ENCODE measurements at places on chromosomes 5 and 9.

GRCh38 chr9:129416821-129417539 is 203.9 kb downstream of the C9orf50 start:
- DNase-seq, result no peak

GRCh38 chr5:180790020-180790419 is 12.6 kb downstream of the MGAT1 start:
- no peak for DNase-seq

- no peak for DNase-seq
These were observed 167.6 kb downstream of the PDZD2 start for GRCh38 chr5:31806561-31806960.

DNA sequence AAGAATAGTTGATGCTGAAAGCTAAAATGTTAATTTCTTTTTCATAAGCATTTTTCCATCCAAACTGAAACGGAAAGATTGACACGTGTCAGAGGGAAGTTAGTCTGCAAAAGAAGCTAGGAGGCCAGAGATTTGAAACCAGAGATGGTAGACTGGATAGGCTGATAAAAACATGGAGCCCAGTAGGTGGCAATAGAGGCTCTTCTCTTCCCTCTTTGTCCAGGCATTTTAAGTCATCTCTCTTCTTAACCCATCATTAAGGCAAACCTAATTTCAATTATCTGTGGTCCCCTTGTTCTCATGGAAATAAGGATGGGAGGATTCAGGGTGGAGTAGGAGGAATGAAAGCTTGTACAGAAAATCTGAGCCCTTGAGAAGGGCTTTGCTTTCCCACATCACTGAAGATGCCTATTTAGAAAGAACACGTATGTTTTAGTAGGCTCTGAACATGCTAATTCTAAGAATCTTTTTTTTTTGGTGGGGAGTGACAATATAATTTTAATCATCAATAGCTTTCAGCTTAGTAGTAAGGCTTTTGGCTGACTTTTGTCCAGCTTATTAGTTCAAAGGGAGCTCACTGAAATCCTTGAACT is 66.6 kb downstream of the ZNF474 start:
- DNase-seq, result no peak

GRCh38 chr5:99068944-99069650 is 140.3 kb upstream of the CHD1 start:
- no peak for DNase-seq

DNA sequence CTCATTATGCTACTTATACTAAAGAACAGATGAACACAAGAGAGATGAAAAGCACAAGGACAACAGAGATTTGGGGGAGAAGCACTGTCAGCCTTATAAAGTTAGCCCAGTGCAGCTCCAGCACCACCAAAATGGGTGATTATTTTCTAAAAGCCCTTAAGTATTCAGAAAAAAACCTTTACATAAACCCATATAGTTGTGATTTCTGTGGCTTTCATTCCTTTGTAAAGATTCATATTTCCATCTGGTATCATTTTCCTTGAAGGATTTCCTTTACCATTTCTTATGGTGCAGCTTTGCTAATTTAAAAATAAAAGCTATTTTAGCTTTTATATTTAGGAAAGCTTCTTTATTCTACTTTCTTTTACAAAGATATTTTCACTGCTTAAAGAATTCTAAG is 311.0 kb downstream of the TMEM167A start:
- DNase-seq, result no peak

DNA sequence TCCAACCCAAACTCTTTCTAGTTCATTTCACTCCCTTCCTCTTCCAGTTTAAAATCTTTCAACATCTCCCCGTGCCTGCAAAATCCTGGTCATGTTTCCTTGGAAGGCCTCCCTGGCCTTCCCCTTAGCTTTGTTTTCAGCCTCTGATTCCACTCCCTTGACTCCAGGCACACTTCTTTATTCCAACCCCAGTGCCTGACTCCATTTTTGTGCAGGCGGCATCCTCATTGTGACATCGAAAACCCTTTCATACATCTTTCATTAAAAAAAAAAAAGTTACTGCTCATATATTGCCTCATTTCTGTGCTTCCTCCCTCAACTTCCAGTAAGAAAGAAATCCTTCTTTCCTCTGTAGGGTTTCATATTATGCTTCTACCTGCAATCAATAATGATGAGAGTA is 7.1 kb upstream of the TNFSF8 start:
- DNase-seq, result no peak

DNA sequence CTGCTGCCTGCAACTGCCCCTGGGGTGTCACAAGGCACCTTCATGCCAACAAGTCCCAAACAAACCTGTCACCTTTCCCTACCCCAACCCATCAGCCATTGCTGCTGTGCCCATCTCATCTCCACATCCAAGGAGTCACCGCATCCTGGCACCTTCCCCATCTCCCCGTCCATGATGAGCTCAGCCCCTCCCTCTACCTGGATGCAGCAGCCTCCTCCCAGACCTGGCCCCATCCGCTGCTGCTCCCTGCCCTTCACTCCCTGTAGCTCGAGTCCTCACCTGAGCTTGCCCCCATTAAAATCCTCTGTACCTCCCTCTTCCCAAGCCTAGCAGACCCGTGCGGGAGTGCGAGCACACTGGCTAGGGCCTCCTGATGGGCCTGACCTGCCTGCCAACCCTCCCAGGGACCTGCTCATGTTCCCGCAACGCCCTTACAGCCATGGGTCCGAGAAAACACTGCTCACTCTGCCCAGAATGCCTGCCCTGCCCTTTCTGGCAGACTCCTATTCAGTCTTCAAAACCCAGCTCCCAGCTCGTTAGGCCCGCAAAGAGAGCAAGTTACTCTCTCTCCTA is 110.6 kb downstream of the ADAMTS2 start:
- DNase-seq, result no peak

- DNase-seq, result no peak
These were observed 9.0 kb downstream of the KIAA1958 start for GRCh38 chr9:112495614-112496013.

- DNase-seq, result no peak
These were observed 371.4 kb downstream of the TMEM232 start for GRCh38 chr5:110354915-110355644.

- DNase-seq, result no peak
These were observed 16.2 kb downstream of the TRIM7 start for GRCh38 chr5:181188700-181189362.

- DNase-seq, result no peak
These were observed 331.0 kb downstream of the GLIS3 start for GRCh38 chr9:3968891-3969290.

GRCh38 chr9:126386088-126386487 is 59.5 kb downstream of the MVB12B start:
- DNase-seq, result no peak

- no peak for DNase-seq
These were observed 133.1 kb upstream of the FBXL7 start for GRCh38 chr5:15366676-15367391.

DNA sequence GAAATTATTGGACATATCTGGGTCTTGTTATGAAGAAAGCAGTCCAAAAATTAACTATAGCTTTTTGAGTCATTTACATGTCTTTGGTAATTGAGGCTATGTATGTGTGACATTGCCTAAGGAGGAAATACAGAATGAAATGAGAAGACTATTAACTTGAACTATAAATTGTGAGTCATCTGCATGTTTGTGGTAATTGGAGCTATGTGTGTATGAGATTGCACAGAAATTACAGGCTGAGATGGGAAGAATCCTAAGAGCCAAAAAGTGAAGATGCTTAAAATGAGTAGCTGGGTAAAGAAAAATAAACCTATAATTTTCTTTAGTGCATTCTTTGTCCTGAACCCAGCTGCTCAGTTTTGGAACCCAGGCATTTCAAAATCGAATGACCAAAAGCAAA is 747.6 kb upstream of the EDIL3 start:
- DNase-seq, result no peak

DNA sequence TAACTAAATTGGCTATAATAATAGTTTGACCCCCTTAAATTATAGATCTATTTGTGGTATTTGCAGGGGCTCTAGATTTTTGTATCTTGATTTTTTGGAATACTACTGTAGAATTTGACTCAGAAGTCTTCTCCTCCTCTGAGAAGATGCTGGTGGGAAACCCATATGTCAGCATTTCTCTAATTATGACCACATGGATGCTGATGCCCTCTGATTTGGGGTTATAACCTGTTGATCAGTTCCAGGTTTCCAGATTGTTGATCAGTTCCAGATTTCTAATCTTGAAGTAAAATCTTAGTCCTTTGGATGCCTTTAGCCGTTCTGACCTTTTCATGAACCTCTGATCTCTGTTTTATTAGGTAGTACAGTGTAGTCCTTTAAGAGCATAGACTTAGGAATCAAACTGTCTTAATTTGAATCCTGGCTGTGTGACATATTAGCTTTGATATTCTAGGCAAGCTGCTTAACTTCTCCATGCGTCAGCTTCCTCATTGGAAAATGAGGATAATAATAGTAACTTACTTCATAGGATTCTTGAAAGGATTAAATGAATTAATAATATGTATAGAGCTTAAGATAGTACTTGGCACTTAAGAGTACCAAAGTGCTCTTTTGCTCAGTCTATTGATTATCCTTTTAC is 8.1 kb downstream of the FSD1L start:
- DNase-seq, result no peak

DNA sequence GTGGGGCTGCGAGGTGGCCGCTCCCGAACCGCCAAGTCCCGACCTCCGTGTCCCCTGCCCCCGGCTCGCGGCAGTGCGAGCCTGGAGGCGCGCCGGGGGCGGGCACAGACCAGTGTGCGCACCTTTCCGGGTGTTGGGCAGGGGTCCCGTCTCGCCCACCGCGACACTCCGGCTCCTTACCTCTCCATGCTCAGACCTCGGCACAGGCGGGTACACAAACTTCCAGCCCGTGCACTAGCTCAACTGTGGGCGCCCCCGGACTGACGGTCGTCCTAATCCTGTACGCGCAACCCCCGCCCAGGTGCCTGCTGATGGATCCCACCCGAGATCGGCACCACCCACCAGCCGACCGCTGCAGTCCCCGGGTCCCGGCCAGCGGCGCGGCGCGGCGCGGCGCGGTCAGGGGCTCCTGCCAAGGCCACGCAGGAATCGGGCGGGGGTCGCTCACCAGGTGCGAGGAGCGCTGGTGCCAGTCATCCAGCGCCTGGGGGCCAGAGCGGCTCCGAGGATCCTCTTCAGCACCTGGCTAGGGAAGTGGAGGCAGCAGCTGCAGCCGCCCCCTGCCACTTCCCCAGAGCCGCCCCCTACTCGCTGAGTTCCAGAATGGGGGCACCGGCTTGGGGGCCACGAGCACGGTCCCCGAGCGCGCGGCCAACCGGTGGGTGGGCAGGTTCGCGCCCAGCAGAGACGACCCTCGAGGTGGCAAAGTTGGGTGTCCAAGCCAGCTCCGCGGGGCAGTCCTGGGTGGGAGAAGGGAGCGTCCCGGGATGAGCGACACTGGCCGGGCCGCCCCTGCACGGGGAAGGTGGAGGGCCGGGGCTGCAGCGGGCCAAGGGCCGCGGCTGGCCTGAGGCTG is 511 bp downstream of the SEMA5A start:
- DNase-seq, result no peak

- no peak for DNase-seq
These were observed 66.7 kb upstream of the CAST start for GRCh38 chr5:96595300-96596090.

GRCh38 chr5:95723632-95724369 is 7.3 kb upstream of the RHOBTB3 start:
- no peak for DNase-seq
